ENCODE measurements at places on chromosomes 11 and 22. TPM values are rescaled to one million over a fixed set of nuclear protein-coding genes. Genes with fewer than 3 reads are reported as not detected.

The OR52J3 gene
- not detected for total RNA-seq

The DDI1 gene
- 0.12 TPM for total RNA-seq

The CUL5 gene
- total RNA-seq, result 33.9 TPM

The KRTAP5-2 gene
- not detected for total RNA-seq

The UEVLD gene
- 36.0 TPM for total RNA-seq

The ACCS gene
- total RNA-seq, result 4.5 TPM

The CDC42BPG gene
- 0.31 TPM for total RNA-seq

The BTBD18 gene
- total RNA-seq, result not detected

The OR6T1 gene
- not detected for total RNA-seq

- H3K27me3 ChIP-seq, result peaks cover 41% of the 10 kb centered on the region
- H3K4me3 ChIP-seq, result no peak overlapping the region
- H3K27ac ChIP-seq, result no peak overlapping the region
- no peaks in the 10 kb centered on the region for H3K36me3 ChIP-seq
- no peaks in the 10 kb centered on the region for H3K4me1 ChIP-seq
These were observed 885.6 kb downstream of the BRD1 start for GRCh38 chr22:48941903-48942575.

GRCh38 chr11:114290503-114291235 is 5.5 kb upstream of the NNMT start:
- no peaks in the 10 kb centered on the region for H3K4me1 ChIP-seq
- H3K27me3 ChIP-seq, result peaks cover 14% of the 10 kb centered on the region
- no peak overlapping the region for H3K27ac ChIP-seq
- ATAC-seq, result no peak
- H3K36me3 ChIP-seq, result no peaks in the 10 kb centered on the region
- no peak overlapping the region for H3K4me3 ChIP-seq

DNA sequence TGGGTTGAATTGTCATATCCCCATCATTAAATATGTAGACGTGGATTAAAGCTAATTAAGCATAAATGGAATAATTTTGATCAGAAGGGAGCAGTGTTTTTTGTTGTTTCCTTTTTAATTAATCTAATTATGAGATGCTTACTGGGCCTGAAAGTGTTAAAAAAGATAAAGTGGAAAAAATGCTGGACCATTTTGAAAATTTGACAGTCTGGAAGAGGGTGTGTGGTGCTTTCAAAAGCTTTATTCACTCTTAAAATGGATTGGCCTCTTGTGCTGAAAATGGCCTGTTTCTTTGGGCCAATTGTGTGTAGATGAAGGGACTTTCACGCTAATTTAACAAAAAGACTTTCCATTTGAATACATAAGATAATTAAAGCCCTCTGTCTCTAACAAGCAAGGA is 1.8 kb downstream of the TNRC6B start:
- H3K4me1 ChIP-seq, result peaks cover 24% of the 10 kb centered on the region
- no peaks in the 10 kb centered on the region for H3K36me3 ChIP-seq

GRCh38 chr11:110600322-110600721 is 111.9 kb downstream of the ARHGAP20 start:
- H3K27ac ChIP-seq, result no peak overlapping the region
- no peak for ATAC-seq
- no peaks in the 10 kb centered on the region for H3K4me1 ChIP-seq
- peaks cover 10% of the 10 kb centered on the region for H3K36me3 ChIP-seq
- H3K4me3 ChIP-seq, result no peak overlapping the region
- no peaks in the 10 kb centered on the region for H3K27me3 ChIP-seq

DNA sequence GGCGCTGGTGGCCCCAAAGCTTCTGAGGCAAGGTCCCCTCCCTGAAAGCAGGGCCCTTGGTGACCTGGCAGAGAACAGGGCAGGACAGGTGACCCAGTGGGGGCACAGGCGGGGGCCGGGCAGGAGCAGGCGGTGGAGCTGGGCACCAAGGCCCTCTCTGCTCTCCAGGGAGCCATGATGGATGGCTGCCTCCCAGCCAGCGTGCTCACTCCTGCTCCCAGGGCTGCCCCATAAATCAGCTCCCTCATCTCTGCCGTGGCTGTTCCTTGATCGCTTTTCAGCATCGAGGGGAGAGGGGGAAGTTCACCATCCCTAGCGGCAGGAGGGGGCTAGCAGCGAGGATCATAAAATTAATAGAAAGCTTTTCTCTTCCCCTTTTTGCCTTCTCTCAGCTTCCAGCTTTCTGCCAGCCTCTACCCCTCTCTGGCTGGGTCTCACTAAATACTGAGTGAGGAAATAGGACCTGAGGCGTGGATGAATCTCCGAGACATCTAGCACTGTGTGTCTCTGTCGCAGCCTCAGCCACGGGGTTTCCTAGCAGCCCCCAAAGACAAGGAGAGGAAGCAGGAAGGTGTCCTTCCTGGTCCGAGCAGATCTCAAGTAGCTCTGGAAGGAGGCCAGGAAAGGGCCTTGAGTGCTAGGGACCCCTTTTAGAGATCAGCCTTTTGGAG is 22.2 kb upstream of the ELFN2 start:
- ATAC-seq, result no peak
- peaks cover 93% of the 10 kb centered on the region for H3K27me3 ChIP-seq
- H3K4me3 ChIP-seq, result no peak overlapping the region
- no peak overlapping the region for H3K27ac ChIP-seq
- no peaks in the 10 kb centered on the region for H3K4me1 ChIP-seq

- no peaks in the 10 kb centered on the region for H3K36me3 ChIP-seq
- H3K27ac ChIP-seq, result no peak overlapping the region
- no peaks in the 10 kb centered on the region for H3K4me1 ChIP-seq
- no peak overlapping the region for H3K4me3 ChIP-seq
- peaks cover 79% of the 10 kb centered on the region for H3K27me3 ChIP-seq
- ATAC-seq, result no peak
These were observed 92.2 kb downstream of the BRD1 start for GRCh38 chr22:49735411-49735900.

GRCh38 chr11:123903932-123904331 is 2.0 kb downstream of the OR8D4 start:
- H3K36me3 ChIP-seq, result no peaks in the 10 kb centered on the region
- H3K27me3 ChIP-seq, result no peaks in the 10 kb centered on the region
- ATAC-seq, result no peak
- no peaks in the 10 kb centered on the region for H3K4me1 ChIP-seq
- H3K27ac ChIP-seq, result no peak overlapping the region
- no peak overlapping the region for H3K4me3 ChIP-seq

GRCh38 chr11:10454878-10455631 is at the start of gene AMPD3:
AMPD3 (plus strand) TSS chr11:10455264; CDS start chr11:10461520, 6,256 bp downstream.
- peak; percentile 87 for ATAC-seq
- H3K36me3 ChIP-seq, result no peaks in the 10 kb centered on the region
- peaks cover 17% of the 10 kb centered on the region for H3K27me3 ChIP-seq
- no peak within 1 kb of the TSS for H3K27ac ChIP-seq
- peaks cover 52% of the 10 kb centered on the region for H3K4me1 ChIP-seq
- H3K4me3 ChIP-seq, result peak within 1 kb of the TSS; percentile 35

GRCh38 chr22:29195118-29195963 is 10.4 kb upstream of the EMID1 start:
- H3K4me1 ChIP-seq, result no peaks in the 10 kb centered on the region
- no peaks in the 10 kb centered on the region for H3K27me3 ChIP-seq
- H3K4me3 ChIP-seq, result no peak overlapping the region
- H3K36me3 ChIP-seq, result no peaks in the 10 kb centered on the region
- ATAC-seq, result no peak
- H3K27ac ChIP-seq, result no peak overlapping the region

GRCh38 chr11:71558996-71559395 is 6.4 kb upstream of the KRTAP5-10 start:
- no peak overlapping the region for H3K4me3 ChIP-seq
- H3K27ac ChIP-seq, result no peak overlapping the region
- H3K27me3 ChIP-seq, result peaks cover 47% of the 10 kb centered on the region
- ATAC-seq, result no peak
- no peaks in the 10 kb centered on the region for H3K4me1 ChIP-seq

- ATAC-seq, result no peak
- no peak overlapping the region for H3K27ac ChIP-seq
- H3K4me1 ChIP-seq, result no peaks in the 10 kb centered on the region
- H3K36me3 ChIP-seq, result no peaks in the 10 kb centered on the region
- H3K4me3 ChIP-seq, result no peak overlapping the region
- H3K27me3 ChIP-seq, result no peaks in the 10 kb centered on the region
These were observed 16.7 kb downstream of the OR4C3 start for GRCh38 chr11:48341466-48341865.

DNA sequence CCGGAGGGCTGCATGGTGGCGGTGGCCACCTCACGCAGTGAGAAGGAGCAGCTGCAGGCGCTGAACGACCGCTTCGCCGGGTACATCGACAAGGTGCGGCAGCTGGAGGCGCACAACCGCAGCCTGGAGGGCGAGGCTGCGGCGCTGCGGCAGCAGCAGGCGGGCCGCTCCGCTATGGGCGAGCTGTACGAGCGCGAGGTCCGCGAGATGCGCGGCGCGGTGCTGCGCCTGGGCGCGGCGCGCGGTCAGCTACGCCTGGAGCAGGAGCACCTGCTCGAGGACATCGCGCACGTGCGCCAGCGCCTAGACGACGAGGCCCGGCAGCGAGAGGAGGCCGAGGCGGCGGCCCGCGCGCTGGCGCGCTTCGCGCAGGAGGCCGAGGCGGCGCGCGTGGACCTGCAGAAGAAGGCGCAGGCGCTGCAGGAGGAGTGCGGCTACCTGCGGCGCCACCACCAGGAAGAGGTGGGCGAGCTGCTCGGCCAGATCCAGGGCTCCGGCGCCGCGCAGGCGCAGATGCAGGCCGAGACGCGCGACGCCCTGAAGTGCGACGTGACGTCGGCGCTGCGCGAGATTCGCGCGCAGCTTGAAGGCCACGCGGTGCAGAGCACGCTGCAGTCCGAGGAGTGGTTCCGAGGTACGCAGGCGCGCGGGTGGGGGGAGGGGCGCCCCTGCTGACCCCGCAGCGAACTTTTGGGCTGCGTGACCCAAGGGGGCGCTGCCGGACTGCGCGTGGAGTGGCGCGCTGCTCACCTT is 670 bp downstream of the NEFH start:
- H3K4me1 ChIP-seq, result peaks cover 36% of the 10 kb centered on the region
- peak; percentile 38 for ATAC-seq
- H3K27me3 ChIP-seq, result peaks cover 77% of the 10 kb centered on the region
- no peak overlapping the region for H3K27ac ChIP-seq
- H3K36me3 ChIP-seq, result peaks cover 4% of the 10 kb centered on the region

DNA sequence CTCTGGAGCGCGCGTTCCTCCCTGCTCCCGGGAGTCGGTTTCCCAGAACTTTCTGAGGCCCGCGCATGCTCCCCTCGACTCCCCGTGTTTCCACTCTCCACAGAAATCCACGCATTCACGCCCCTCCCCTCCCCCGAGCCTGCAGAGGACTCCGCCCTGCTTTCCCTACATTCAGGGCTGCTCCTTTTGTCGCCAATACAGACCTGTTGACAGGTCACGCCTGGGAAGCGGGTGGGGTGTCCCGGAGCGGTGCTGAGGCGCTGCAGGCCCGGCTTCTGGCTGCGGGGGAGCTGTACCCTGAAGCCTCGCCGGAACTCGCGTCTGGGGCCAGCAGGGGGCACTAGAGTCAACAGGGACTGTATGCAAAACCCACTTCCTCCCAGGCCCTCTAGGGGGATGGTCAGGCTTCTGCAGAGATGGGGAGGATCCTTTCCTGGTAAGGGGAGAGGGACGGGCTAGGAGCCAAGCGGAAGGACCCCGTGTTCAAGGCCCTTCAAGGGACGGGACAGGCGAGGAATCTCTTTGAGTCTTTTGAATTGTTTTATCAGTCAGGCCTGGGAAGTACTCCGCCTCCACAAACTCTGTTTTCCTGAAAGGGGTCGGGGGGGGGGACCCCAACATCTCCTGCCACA is at the start of gene PRAME:
Gene PRAME (minus strand): TSS at position 294 of the 632 bp plus-strand sequence. CDS start 2,433 bp downstream, outside the sequence.
- no peaks in the 10 kb centered on the region for H3K4me1 ChIP-seq
- ATAC-seq, result no peak
- peaks cover 11% of the 10 kb centered on the region for H3K27me3 ChIP-seq
- no peak within 1 kb of the TSS for H3K27ac ChIP-seq
- no peaks in the 10 kb centered on the region for H3K36me3 ChIP-seq

DNA sequence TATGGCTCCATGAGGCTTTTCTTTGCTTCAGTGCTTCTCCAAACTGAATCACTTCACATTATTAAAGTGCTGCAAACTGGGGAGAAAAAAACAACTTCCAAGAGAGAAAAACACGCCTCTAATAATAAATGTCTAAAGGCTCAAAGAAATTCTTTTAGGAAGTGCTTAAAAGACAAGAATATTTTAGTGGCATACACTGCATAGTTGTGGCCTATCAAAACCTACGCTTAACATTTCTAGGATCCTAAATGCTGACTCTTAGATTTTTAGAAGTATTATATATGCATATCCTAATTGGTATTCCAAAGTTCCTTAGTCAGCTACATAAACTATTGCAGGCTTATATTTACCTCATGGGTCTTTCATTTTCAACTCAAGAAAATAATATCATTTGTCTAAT is 879.0 kb upstream of the CCDC90B start:
- H3K36me3 ChIP-seq, result no peaks in the 10 kb centered on the region
- H3K4me1 ChIP-seq, result no peaks in the 10 kb centered on the region
- ATAC-seq, result no peak
- H3K27ac ChIP-seq, result no peak overlapping the region

- no peak overlapping the region for H3K27ac ChIP-seq
- no peaks in the 10 kb centered on the region for H3K36me3 ChIP-seq
- ATAC-seq, result no peak
- H3K27me3 ChIP-seq, result peaks cover 6% of the 10 kb centered on the region
- no peaks in the 10 kb centered on the region for H3K4me1 ChIP-seq
These were observed 41.2 kb downstream of the HEPHL1 start for GRCh38 chr11:94062360-94062759.

DNA sequence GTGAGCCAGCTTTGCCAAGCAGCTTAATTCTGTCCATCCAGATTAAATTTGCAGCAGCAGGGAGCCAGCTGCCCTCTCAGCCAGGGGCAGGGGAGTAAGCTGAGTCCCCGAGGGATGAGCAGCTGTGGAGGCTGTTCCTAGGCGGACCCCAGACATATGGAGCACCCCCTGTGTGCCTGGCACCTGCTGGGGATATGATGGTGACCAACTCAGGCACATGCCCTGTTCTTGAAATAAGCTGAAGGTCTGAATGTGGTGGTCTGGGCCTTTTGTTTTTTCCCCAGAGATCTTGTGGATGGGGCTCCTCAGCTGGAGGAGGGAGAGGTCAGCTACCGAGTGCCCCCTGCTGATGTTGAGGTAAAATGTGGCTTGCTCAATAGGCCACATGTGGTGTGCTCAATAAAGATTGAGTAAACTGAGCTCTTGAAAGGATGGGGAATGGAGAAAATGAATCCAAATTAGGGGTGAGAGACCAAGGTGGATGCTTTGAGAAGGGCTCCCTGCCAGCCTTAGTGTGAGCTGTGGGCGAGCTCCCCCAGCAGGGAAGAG is 103.3 kb upstream of the NNMT start:
- H3K36me3 ChIP-seq, result peaks cover 56% of the 10 kb centered on the region
- no peak for ATAC-seq
- H3K4me1 ChIP-seq, result peaks cover 39% of the 10 kb centered on the region
- H3K4me3 ChIP-seq, result no peak overlapping the region
- peak overlapping the region; percentile 92 for H3K27ac ChIP-seq

DNA sequence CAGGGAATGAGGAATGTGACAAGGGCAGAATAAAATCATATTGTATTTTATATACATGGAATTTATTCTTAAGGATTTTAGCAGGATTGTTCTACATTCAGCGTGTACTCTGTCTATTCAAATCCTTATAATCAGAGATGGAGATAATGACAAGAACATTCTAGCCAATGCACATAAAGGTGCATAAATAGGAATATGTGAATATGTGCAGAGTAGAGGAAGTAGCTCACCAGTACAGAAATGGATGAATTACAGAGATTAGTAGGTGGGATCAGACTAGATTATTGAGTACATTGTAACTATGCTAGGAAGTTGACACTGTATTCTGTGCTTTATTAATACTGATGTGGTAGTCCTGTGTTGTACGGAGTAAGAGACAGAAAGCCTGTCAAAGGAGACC is 1308.8 kb downstream of the FAM181B start:
- no peak overlapping the region for H3K27ac ChIP-seq
- H3K36me3 ChIP-seq, result no peaks in the 10 kb centered on the region
- no peak overlapping the region for H3K4me3 ChIP-seq

- H3K36me3 ChIP-seq, result no peaks in the 10 kb centered on the region
- no peak overlapping the region for H3K4me3 ChIP-seq
- no peak overlapping the region for H3K27ac ChIP-seq
- no peak for ATAC-seq
These were observed 6.6 kb upstream of the PLAAT4 start for GRCh38 chr11:63530021-63530420.
